ENCODE measurements at places on chromosomes 6 and 20.

DNA sequence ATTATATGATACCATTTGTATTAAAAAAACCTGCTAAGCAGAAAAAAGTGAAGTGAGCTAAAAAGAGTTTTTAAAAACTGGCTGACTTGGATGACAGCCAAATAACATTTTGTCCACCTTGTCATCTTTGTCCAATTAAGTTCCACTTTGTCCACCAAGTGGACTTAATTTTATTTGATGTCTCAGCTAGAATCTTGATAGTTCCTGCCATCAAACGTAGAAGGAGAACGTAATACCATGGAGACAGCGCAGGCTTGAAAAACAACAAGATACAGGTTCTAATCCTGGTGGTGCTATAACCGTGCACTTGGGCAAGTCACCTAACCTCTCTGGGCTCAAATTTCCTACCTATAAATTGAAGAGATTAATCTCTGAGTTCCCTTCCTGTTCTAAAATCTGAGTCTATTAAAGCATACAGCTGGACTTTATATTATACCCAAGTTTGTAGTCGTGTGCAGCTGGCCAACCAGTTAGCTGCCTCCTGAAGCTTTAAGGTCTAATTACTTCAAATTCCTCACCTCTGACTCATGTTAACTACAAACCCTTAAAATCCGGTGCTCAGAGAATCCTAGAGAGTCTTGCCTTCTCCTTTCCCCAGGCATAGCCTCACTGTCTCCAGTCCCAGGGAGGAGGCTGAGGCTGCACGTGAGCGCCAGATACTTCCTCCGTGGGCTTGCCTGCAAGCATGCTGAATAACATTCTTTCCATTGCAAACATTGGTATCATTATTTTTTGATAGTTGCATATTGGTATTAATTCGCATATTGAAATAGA is 16.8 kb downstream of the TMEM244 start:
- DNase-seq: no peak

- DNase-seq: no peak
Measured at GRCh38 chr6:16762550-16763477, 1.6 kb upstream of the ATXN1 start.

- no peak for DNase-seq
Measured at GRCh38 chr20:48722002-48722731, 105.6 kb downstream of the PREX1 start.

- no peak for DNase-seq
Measured at GRCh38 chr6:36973647-36974046, 12.3 kb downstream of the MTCH1 start.

- no peak for DNase-seq
Measured at GRCh38 chr20:59948212-59948611, 8.0 kb downstream of the FAM217B start.

- DNase-seq: no peak
Measured at GRCh38 chr6:37695273-37695672, 2.4 kb downstream of the MDGA1 start.

- DNase-seq: no peak
Measured at GRCh38 chr6:18752278-18753068, 365.3 kb downstream of the RNF144B start.

- no peak for DNase-seq
Measured at GRCh38 chr6:1263039-1263849, 48.7 kb upstream of the FOXQ1 start.

- DNase-seq: no peak
Measured at GRCh38 chr20:29419378-29419777, 1838.1 kb upstream of the DEFB115 start.

GRCh38 chr6:2765896-2766766 is 938 bp downstream of the WRNIP1 start:
- no peak for DNase-seq
